Fibroblast of mammary gland (primary cell): ENCODE measurements at places on chromosomes 5 and 9.

- peak; percentile 47 for DNase-seq
These were observed at the start of gene FGFR4 for GRCh38 chr5:177086654-177087397. TSS of gene FGFR4 (plus strand) at chr5:177086915. CDS start at chr5:177089603, 2,688 bp downstream.

DNA sequence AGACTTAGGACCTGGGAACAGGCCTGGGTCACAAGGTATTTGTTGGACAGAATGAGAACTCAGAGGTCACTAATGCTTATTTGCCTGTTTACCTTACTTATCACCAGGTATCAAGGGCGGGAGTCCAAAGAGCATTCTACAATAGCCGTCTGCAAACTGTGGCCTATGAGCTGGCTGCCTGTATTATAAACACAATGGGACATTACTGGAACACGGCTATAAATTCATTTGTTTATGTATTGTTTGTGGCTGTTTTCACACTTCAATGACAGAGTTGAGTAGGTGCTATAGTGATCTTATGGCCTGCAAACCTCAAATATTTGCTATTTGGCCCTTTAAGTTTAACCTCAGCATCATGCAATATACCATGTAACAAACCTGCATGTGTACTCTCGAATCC, 76.6 kb upstream of the ASTN2 start:
- DNase-seq, result no peak

GRCh38 chr5:69184621-69185020, 4.8 kb upstream of the CENPH start:
- DNase-seq, result no peak

- DNase-seq, result peak; percentile 15
These were observed 60.7 kb downstream of the APTX start for GRCh38 chr9:32940740-32941139.

GRCh38 chr5:96344678-96345577, 88.1 kb downstream of the PCSK1 start:
- DNase-seq, result peak; percentile 90

DNA sequence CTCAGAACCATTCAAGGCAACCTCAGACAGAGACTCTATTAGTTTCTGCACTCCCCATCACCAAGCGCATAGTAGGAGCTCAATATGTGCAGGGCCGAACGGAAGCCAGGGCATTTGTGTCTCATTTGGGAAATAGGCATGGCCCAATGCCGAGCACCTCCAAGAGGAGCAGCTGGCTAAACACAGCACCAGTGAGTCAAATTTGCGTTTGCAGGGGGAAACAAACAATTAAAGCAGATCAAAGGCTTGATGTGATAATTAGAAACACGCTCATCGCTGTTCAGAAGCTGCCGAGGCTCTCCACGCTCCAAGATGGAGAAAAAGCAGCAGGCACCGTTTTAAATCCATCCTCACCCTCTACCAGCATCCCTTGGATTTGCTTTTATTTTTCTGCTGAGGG, 225.3 kb downstream of the AGTPBP1 start:
- DNase-seq, result no peak

DNA sequence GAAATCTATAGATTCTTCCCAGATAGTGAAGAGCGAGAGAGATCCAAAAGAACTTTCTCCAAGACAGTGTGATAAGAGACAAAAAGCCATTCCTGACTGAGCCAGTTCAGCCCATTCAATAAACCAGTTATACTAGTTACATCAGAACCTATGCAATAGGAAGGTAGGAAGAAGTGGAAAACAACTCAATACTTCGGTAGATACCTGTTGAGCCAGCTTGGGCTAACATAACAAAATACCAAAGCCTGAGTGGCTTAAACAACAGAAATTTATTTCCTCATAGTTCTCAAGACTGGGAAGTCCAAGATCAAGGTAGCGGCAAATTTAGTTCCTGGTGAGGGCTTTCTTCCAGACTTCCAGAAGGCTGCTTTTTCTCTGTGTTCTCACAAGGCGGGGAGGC, 214.5 kb upstream of the GRAMD2B start:
- DNase-seq, result no peak

DNA sequence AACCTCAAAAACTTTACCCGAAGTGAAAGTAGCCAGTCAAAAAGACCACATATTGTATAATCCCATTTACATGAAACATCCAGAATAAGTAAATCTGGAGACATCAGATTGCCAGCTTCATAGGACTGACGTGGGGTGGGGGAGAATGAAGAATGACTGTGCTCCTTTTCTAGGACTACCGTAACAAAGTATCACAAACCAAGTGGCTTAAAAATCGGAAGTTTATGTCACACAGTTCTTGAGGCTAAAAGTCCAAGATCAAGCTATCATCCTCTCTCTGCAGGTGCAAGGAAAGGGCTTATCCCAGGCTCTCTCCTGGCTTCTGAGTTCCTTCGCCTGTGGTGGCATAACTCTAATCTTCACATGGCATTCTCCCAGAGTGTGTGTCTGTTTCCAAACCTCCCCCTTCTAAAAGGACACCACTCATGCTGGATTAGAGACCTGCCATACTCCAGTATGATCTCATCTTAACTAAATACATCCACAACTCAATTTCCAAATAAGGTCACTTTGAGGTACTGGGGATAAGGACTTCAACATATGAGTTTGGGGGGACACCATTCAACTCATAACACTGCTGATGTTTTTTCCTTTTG, 25.5 kb downstream of the ADAM19 start:
- DNase-seq, result no peak

DNA sequence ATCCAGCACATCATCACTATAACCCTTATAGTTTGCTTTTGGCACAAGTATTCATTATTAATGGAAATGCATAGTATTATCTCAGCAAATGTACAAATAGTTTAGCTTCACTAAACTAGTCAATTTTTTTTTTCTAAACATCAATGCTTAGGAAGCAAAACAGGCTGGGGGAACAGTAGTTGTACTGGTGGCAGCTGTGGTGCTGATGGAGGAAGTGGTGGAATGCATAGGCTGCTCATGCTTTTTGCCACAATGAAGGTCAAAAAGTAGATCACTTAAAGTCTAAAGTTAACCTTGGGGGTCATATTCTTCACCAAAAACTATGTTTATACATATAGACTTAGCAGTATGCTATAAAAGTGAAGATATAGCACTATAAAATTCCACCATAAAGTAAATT, 36.3 kb upstream of the CDKN2B start:
- no peak for DNase-seq

- DNase-seq, result no peak
These were observed 95.0 kb upstream of the EPB41L4A start for GRCh38 chr5:112514111-112514510.

- no peak for DNase-seq
These were observed 35.9 kb upstream of the SARDH start for GRCh38 chr9:133773889-133774655.

DNA sequence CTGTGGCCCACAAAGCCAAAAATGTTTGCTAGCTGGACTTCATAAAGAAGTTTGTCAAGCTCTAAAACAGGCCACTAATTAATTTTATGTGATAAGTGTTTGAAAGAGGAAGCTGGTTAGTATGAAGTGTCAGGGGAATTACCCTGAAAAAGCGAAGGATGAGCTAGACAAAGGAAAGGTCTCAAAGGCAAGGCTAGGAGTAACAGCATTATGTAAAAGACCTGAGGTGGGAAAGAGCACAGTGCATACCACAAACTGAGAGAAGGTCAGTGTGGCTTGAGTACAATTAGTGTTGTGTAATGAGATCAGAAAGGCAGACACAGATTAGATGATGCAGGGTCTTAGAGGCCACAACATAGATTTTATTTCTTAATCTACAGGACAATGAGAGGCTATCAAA, 29.6 kb downstream of the RC3H2 start:
- no peak for DNase-seq

DNA sequence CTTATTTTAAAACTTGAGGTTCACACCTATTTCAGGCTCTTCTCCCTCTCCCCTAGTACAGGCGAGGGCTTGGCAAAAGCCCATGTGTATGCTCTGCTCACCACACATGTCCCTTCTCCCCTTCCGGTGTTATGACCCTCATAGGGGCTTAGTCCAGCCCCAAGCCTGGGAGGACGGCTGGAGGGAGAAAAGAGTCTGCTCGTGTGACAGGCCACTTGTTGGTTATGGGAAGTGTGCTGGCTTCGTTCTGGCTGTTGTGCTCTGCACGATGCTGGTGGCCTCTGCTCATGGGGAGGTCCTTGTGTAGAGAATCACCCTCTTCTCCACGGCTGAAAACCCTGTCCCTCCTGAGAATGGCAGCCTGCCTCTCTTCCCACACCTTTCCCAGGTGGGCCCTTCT, 11.1 kb downstream of the PTTG1 start:
- DNase-seq, result no peak

DNA sequence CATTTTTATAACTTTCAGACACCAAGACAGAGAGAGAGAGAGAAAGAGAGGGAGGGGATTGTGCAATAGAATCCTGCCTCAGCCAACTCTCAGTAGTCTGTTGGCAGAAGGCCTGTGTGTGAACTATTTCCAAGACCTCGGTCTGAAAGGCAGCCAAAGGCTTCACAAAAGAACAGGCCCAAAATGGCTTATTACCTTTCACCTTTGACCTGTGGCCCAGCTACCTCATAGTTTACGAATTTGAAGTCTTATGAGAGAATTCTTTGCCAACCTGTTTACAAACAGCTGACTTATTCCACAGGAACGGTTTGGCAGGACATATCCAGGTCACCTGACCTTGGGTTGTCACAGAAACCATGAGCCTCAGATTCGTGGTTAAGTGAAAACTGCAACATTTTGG, 48.6 kb downstream of the NR2F1-AS1 start:
- DNase-seq, result peak; percentile 99

GRCh38 chr9:98396236-98396635, 140.8 kb upstream of the TBC1D2 start:
- DNase-seq, result no peak

- no peak for DNase-seq
These were observed 191.3 kb downstream of the TTC39B start for GRCh38 chr9:15115702-15116101.

- no peak for DNase-seq
These were observed 259.7 kb upstream of the ZNF608 start for GRCh38 chr5:125006011-125006685.

- peak; percentile 63 for DNase-seq
These were observed 235.9 kb downstream of the FER start for GRCh38 chr5:108983461-108984092.

- DNase-seq, result no peak
These were observed 8.2 kb upstream of the FAM151B start for GRCh38 chr5:80479713-80480112.

DNA sequence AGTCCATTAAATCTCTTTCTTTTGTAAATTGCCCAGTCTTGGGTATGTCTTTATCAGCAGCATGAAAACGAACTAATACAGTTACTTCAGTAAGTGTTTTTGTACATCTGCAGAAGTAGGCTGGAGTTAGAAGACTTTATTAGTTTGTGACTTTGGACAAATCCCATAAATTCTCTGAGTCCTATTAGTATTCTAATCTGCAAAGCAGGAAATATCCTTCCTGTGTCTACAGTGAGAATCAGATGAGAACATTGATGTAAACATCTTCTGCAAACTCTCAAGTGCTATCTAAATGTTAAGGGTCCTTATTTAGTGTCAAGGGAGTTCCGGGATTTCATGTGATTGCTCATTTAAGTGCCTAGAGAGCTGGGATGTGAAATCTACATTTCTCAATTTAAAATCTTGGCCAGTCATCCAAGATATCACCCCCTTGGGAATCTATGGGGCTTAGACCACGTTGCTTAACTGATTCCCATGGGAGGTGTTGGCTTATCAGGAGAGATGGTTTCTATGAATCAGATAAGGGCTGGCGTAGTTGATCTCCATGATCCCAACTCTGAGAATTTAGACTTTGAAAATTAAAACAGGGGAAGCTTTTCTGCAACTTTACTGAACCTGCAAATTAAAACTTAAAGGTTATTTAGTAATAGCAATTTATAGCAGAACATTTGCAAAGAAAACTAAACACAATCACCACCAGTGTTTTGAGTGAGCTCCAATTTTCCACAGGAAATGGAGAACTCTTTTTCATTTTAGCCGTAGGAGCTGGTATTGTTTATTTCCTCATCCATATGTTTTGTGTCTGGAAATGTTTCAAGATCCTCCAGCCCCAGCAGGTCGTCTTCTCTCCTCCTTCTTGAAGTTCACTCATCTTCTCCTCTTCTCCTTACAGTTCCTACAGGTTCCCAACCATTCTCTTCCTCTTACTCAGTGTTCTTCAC, 241.6 kb upstream of the CD180 start:
- DNase-seq, result peak; percentile 61

DNA sequence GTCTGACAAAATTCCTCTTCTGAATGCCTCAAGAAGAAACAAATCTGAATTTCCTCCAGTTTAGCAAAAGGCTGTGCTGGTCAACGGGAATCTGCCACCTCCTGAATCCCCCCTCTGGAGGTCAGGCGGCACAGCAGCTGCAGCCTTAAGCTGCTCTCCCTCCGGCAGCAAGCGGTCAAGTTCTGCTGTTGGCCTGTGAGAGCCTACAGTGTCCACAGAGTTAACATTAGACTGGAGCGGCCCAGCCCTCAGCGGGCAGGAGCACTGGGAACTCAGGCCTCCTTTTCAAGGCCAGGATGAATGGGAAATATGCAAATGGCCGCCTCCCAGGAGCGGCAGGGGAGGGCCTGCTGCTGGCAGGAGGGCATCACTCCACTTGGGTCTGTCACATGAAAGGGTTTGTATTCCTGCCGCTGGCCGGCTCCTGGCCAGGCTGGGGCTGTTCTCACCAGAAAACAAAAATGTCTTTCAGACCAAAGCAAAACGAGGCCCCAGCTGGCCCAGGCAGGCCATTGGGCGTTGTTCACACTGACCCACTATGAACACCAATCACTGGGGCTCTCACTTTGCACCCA, 8.2 kb downstream of the ACSL6 start:
- DNase-seq, result no peak

- no peak for DNase-seq
These were observed 360.2 kb downstream of the SLIT3 start for GRCh38 chr5:168940712-168941111.

- DNase-seq, result no peak
These were observed 167.7 kb upstream of the LHFPL2 start for GRCh38 chr5:78816143-78816765.

- DNase-seq, result no peak
These were observed 528.8 kb downstream of the IRX1 start for GRCh38 chr5:4124221-4124970.

- DNase-seq, result no peak
These were observed 652.2 kb upstream of the RGMB start for GRCh38 chr5:98121036-98121936.

DNA sequence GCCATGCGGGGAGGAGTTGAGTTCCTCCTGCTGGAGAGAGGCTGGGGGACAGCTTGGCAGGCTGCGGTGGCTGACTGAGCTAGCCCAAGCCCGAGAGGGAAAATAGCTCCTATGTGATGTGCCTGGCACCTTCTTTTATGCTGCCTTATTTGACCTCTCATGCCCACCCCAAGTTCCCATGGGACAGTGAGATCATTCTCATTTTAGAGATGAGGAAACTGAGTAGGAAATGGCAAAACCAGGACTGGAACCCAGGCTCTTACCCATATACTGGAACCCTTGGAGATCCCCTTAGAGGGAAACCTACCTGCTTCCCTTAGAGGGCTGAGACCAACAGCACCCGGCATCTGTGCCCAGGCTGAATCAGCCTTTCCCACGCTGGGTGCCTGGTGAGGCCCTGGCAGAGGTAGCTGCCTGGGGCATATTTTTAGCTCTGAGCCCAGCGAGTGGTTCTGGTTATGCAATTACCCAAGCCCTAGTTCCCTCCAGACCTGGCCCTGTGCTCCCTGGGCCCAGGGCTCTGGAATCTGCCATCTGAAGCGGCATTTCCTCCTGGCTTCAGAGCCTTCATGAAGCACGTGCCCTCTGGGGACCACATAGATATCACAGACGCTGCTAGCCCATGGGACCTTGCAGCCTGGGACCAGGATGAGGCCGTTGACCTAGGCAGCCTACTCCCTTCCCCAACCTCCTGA, 23.6 kb downstream of the COL27A1 start:
- DNase-seq, result peak; percentile 10

- DNase-seq, result no peak
These were observed 168.1 kb downstream of the KDM4C start for GRCh38 chr9:6925836-6926235.
